Placental pericyte (primary cell): ENCODE measurements at places on chromosomes 7 and 10. TPM values are rescaled to one million over a fixed set of nuclear protein-coding genes. Genes with fewer than 3 reads are reported as not detected.

The ITGA8 gene
- total RNA-seq = under 0.01 and 13.9 TPM in 2 replicates

The AS3MT gene
- 0.43 and 0.88 TPM in 2 replicates for total RNA-seq

The OR2A5 gene
- total RNA-seq = not detected in 2 replicates

The ATAD1 gene
- 39.9 and 59.1 TPM in 2 replicates for total RNA-seq

The H2AZ2 gene
- 66.5 and 148 TPM in 2 replicates for total RNA-seq

The LIPN gene
- total RNA-seq = not detected in 2 replicates

The ANK3 gene
- total RNA-seq = 6.6 and 7.7 TPM in 2 replicates

The ANLN gene
- 4.4 and 236 TPM in 2 replicates for total RNA-seq

The POP7 gene
- total RNA-seq = 19.5 and 57.0 TPM in 2 replicates

The PVRIG gene
- not detected in 2 replicates for total RNA-seq

The CCDC7 gene
- 7.4 and 22.9 TPM in 2 replicates for total RNA-seq
